ENCODE measurements at places on chromosomes 2 and 18.

- ATAC-seq, result no peak
Measured at GRCh38 chr18:39523281-39523680, 1957.7 kb upstream of the CELF4 start.

DNA sequence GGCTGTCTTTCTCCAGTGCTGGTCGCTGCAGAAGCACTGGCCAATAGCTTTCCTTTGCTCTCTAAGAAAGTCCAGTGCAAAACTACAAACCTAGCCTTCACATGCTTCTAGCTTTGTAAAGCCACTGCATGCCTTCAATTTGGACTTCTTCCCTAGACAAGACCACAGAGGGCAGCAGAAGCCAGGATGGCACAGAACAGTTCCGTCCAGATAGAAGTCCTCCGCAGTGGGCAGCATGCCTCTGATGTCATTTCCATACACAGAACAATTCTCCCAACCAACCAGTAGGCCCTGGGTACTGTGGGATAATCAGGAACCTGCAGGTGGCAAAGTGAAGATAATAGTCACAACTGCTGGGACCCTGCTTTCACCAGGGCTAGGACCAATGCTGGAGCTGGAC, 3.3 kb downstream of the ST6GAL2 start:
- no peak for ATAC-seq

- ATAC-seq, result no peak
Measured at GRCh38 chr2:98458667-98459380, 14.2 kb downstream of the INPP4A start.

GRCh38 chr2:168416555-168416954, 39.5 kb upstream of the CERS6 start:
- ATAC-seq, result no peak

GRCh38 chr2:233513953-233514655, 52.5 kb downstream of the USP40 start:
- no peak for ATAC-seq

GRCh38 chr2:17052001-17052400, 386.4 kb upstream of the CYRIA start:
- no peak for ATAC-seq

DNA sequence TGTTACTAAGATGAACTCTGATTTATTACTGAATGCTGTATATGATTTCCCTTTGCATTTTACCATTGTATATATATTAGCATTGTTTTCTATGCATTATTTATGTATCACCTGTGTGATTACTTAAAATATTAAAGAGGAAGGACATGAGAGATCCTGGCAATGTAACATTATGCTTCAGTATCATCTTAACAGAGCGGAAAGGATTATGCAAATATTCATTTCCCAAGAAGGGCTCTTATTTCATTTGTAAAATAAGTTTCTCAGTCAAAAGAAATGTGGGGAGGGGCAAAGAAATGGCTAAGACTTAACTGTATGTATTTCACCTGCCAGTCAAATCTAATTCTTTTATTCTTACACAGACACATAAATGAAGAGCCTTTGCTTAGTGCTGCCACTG, 654.2 kb upstream of the PKDCC start:
- no peak for ATAC-seq
